ENCODE measurements at places on chromosomes 6 and 20.

DNA sequence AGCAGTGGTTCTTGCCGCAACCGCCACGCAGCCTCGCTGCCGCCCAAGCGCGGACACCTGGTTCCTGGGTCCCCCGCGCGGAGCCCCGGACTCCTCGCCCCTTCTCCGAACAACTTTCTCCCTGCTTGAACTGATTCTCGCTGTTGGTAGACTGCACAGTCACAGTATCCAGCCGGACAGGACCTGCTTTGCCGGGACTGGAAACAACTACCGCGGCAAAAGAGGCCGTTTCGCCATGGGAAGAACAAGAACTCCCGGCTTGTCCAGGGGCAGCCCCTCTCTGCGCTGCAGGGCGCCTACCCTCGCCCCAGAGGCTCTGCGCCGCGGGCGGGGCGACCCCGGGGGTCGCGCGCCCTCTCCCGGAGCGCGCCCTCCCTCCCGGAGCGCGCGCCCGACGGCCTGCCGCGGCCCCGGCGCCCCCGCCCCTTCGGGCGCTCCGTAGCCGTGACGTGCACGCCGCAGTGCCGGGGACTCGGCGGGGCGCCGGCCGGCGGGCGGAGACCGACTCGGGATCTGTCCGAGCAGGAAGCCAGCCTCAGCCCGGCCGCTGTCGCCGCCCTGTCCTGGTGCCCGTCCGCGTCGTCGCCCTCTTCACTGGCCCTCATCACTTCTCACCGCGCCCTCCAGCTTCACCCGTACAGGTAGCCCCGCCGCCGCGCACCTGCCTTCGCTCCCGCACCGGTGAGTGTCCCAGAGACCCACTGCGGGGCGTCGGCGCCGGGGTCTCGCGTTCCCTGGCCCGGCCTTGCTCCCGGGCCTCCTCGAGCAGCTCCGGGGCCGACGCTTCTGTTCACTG is at the start of gene MYO6:
Gene MYO6, plus strand, starts transcription at position 497 of the 796 bp plus-strand sequence. CDS start 68,309 bp downstream, outside the sequence.
- DNase-seq, result peak; percentile 40

DNA sequence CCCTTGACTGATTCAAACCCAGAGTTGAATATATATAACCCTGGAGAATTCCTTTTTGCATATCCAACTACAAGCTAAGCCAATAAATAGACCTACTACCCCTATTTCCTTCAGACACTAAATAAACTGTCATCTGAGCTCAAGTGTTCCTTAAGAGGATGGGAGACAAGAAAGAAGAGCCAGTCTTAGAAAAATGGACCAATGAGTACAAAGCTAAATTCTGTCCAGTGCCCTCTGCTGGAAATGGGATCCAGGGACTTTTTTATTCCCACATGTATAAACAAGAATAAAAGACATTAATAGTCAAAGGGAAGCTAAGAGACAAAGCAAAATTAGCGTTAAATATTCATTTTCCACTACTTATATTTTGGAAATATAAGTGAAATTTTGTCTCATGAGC is 4.8 kb downstream of the PPP1R10 start:
- DNase-seq, result peak; percentile 41

DNA sequence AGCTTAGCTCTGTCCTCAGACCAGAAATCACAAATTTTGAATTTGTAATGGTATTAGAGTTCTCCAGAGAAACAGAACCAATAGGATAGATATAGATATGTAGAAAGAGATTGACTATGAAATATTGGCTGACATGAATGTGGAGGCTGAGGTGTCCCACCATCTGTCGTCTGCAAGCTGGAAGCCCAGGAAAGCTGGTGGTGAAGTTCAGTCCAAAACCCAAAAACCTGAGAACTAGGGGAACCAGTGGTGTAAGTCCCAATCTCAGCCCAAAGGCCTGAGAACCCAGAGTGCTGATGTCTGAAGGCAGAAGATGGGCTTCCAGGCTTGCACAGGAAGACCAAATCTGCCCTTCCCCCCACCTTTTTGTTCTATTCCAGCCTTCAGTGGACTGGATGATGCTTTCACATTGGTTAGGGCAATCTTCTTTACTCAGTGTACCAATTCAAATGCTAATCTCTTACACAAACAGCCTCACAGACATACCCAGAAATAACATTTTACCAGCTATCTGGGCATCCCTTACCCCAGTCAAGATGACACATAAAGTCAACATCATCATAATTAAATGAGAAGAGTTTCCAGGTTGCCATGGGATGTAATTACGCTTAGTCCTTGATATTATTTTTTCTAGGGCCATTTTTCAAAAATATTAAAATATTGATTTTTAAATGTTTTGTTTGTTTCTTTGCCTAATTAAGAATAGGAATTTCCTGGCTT is 570.8 kb downstream of the UTRN start:
- no peak for DNase-seq

GRCh38 chr20:9038791-9039535 is 29.9 kb upstream of the PLCB4 start:
- no peak for DNase-seq

- DNase-seq, result no peak
These were observed 31.9 kb downstream of the ANKRD60 start for GRCh38 chr20:58196402-58197184.

Measured in NB4 (cell line).